ENCODE measurements at places on chromosomes 2 and 18.

GRCh38 chr2:135043345-135043744 is 3.9 kb downstream of the MAP3K19 start:
- DNase-seq: no peak

DNA sequence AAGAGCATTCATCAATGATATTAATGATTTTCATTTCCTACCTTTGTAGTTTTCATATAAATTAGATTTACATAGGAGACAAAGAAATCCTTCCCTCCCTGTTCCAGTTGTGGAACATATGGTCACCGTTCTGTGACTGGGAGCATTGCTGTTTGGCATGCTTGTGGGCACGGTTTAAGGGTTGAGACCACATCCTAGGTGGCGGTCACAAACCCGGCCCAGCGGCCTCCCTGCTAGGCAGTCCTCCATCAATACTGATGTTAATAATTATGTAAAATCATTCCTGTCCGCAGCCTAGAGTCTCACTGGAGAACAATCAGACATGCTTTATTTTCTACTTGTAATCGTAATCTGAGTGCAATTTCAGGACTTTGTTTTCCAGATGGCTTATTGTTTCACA is 117.9 kb downstream of the AGAP1 start:
- no peak for DNase-seq

- no peak for DNase-seq
These were observed 12.7 kb upstream of the PAX3 start for GRCh38 chr2:222311319-222311977.

DNA sequence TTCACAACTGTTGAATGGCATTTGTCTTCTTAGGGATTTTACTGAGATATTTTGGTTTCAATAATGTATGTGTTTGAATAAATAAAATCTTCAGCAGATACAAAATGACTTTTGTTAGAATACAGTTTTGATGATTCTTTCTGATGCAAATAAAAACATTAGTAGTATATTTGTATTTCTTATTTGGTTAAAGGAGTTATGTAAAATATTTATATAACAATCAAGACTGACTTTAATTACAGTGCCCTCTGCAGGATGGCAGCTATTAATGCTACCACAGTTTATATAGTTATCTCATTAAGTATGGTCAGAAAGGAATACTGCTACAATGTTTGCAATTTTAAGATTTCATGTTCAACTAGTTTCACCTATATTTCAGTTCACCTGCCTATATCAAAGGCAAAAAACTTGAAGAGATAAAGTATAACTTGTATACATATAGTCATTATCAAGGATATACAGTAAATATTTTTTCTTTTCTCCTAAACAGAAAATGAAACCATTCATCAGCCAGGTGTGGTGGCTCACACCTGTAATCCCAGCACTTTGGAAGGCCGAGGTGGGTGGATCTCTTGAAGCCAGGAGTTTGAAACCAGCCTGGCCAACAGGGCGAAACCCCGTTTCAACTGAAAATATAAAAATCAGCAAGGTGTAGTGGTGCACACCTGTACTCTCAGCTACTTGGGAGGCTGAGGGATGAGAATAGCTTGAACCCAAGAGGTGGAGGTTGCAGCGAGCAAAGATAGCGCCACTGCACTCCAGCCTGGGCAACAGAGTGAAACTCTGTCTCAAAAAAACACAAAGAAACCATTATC is 19.8 kb downstream of the ARL5A start:
- DNase-seq: no peak

GRCh38 chr2:36802952-36803351 is 106.4 kb downstream of the VIT start:
- no peak for DNase-seq

- no peak for DNase-seq
These were observed 402.4 kb upstream of the ID2 start for GRCh38 chr2:8279506-8279905.

GRCh38 chr2:223856021-223856420 is 18.6 kb upstream of the AP1S3 start:
- DNase-seq: no peak

GRCh38 chr18:11981543-11982366 is 448 bp downstream of the IMPA2 start:
- DNase-seq: no peak

DNA sequence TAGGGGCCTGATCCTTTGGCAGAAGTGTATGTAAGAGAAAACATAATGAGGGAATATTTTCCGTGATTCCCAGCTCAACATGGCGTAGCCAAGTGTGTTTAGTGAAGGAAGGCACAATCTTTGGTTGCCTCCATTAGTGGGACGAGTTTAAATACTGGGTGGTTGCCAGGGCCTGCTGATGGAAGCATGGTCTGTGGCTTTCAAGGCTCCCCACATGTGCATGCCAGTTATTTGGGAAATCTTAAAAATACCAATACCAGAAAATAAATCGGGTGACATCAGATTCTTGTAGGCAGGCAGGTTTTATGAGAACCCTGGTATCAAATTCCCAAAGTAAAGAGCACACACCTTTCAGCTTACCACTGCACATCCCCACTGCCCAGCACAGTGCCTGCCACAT is 7.1 kb downstream of the MYL12A start:
- no peak for DNase-seq

GRCh38 chr2:216029416-216030129 is 16.2 kb upstream of the MREG start:
- DNase-seq: no peak

DNA sequence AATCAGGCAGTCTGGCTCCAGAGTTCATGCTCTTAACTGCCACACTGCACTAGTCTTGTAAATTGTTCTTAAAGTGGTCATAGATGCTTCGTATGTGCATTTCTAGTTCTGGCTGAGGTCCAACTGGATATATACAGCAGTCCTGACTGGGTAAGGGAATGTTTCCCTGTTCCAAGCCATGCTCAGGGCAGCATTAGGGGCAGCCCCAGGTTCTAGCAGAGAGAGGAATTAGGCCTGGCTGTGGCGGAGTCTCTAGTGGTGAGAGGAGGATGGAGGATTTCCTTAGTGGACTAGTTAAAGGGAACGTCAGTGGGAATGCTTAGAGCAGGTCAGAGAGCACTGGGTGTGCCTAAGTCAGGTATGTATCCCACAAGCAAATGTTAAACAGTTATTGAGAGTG is 28.0 kb downstream of the UBE2E3 start:
- DNase-seq: no peak
